GM23338 (cell line): ENCODE measurements at places on chromosomes 7 and 10.

- DNase-seq = no peak
These were observed 58.1 kb downstream of the SHH start for GRCh38 chr7:155754165-155754564.

DNA sequence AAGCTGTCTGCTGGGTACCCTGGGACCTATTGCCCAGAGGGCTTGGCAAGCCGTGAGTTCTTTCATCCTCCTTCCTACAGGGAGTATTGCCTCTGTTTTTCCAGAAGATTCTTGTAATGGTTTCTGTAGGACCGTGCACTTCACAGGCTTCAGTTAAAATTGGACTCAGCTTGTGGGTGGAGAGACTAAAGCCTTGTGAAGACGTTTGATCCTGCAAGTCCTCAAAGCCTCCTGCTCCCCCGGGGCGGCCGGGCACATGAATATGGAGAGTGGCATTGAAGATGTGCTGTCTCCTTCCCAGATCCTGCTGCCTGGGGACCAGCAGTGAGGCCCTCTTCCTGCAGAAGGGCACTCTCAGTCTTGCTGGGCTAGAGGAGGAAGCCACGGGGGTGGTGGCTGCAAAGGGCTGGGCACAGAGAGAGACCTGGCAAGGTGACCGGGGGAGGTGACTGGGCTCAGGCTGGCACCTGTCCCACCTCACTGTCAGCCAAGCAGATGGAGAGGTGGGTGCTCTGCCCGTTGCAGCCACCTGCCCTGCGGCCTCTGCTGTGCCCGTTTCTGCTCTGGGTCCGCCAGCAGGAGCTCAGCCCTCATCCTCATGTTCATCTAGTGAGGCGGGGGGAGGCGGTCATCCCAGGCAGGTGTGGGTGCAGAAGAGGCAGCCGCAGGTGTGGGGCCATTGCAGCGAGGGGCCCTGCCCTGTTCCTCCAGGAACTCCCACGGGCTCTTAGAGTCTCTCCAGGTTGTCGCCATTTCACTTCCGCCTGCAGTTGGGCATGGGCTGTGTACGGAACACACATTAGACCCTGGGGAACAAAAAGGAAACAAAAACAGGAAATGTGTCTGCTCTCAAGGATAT is 55.7 kb downstream of the TMEM209 start:
- no peak for DNase-seq

DNA sequence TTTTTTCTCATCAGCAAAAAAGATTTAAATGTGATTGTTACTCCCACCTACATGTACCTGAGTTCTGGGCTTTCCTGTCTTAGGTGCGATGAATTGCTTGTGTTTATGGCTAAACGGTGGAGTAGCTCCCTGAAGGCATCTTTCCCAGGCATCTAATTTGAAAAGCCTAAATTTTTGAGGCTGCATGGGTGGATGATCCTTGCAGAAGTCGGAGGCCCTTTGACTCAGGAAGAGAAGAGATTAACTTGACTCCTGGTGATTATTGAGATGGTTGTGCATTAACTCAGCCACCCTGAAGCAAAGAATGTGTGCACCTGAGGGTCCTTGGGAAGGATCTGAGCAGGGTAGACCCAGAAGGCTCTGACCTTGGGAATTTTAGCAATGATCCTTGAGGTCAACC is 155.6 kb upstream of the SEMA3C start:
- no peak for DNase-seq

DNA sequence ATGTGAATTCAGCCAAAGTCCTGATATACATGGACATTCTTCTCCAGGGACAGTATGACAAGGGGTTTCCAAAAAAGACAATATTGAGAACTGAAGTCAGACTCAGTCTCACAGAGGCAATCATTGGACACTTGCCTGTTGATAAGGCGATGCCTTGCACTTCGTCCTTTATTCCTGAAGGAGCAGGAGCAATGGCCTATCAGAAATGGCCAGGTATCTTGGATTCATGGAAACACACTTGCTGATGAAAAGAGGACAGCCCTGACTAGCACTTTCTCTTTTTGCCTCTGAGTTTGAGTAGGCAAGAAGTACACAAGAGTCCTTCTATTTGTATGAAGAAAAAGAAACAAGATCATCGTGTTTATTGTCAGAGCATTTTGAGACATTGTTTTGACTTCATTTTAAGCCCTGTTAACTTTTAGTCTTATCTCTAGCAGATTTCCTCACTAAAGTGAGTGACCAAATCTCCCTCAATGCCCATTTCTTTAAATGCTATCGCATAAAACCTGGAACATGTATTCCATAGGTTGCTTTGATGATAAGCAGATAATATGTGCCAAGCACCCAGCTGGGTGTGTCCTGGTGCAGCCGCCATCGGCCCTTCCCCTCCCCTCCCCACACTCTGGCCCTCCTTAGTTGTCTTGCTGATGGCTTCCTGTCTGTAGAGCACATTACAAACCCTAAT is 26.6 kb downstream of the ST8SIA6 start:
- no peak for DNase-seq

- no peak for DNase-seq
These were observed 764.9 kb upstream of the MBL2 start for GRCh38 chr10:53537508-53537907.

DNA sequence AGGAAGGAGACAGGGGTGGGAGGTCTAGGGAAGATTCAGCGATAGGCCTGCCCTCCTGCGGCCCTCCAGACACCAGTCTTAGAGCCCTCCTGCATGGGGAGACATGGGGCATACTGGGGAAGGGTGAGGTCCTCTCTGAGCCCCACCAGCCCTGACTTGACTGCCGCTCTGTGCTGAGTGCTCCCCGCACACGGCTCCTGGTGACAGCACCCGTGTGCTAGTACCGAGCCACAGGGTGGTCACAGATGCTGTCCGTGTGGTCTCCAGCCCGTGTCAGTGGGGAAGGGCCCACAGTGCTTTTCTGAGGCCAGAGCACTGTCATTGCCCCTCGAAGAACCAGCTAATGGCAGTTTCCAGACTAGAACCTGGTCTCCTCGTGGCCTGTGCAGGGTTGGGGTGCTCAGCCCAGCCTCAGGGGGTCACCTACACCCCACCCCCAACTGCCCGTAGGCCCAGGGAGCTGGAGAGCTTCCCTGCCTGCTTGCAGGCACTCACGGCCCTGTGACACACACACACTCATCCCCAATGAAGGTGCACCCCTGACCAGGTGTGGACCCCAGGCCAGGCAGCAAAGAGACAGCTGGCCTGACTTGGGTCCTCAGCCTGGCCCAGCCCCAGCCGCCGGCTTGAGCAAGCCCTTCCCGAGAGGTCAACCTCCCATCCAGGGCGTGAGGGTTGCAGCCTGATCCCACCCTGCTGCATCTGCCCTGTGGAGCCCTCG is 86.0 kb upstream of the RET start:
- no peak for DNase-seq

DNA sequence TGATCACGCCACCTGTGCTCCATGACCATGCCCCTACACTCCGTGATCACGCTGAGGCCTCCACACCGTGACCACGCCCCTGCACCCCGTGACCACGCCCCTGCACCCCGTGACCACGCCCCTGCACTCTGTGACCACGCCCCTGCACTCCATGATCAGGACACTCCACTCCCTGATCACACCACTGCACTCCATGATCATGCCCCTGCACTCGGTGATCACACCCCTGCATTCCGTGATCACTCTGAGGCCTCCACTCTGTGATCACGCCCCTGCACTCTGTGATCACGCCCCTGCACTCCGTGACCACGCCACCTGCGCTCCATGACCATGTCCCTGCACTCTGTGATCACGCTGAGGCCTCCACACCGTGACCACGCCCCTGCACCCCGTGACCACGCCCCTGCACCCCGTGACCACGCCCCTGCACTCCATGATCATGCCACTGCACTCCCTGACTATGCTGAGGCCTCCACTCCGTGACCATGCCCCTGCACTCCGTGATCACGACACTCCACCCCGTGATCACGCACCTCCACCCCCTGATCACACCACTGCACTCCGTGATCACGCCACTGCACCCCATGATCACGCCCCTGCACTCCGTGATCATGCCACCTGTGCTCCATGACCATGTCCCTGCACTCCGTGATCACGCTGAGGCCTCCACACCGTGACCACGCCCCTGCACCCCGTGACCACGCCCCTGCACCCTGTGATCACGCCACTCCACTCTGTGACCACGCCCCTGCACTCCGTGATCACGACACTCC is 27.7 kb downstream of the STK32C start:
- DNase-seq = no peak

DNA sequence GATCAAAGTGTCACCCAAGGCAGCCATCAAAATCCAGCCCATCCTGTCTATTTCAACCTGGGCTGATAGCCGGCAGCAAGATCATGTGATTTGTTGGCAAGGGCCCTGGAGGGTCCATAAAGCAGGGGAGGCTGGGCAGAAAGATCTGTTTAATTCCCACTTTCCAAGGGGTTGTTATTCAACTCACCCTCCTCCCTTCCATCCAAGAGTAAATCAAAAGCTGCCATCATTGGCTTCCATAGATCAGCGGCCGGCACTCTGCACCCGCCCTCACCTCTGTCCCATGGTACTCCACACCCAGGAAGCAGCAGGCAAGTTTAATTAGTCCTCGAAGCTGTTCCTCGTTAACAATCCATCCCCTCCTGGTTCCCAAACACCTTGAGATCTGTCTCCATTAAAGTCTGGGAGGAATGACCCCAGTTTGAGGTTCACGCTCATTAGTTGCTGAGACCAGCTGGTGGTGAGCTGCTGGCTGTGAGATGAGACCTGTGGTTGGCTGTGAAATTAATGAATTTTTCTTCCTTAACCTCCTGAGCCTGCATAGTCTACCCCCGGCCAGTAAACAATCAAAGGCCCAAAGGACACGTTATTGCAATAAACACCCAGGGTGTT is 120.6 kb upstream of the CHST15 start:
- DNase-seq = no peak

DNA sequence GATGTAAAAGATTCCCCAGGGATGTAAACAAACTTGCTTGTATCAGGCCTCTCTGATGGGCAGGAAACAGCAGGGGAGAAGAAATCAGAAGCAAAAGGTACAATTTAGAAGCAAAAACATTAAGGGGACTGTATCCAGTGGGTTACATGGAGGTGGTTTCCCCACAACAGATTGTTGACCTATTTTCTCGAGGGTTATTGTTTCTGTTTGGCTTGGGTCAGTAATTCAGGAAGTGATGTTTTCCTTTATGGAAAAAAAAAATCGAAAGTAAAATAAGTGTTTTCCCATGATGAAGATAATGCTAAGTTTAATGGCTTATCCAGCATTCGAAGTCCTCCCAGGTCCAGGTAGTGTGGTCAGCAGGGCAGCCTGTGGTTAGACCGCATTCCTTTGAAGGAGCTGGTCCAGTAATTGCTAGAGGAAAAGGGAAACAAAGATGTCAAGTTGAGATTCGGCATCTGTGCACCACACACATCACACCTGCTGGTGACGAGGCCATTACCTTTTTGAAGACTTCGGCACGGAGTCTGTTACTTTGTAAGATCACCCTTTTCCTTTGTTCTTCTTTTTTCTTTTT is 37.3 kb upstream of the ADAM12 start:
- DNase-seq = no peak

DNA sequence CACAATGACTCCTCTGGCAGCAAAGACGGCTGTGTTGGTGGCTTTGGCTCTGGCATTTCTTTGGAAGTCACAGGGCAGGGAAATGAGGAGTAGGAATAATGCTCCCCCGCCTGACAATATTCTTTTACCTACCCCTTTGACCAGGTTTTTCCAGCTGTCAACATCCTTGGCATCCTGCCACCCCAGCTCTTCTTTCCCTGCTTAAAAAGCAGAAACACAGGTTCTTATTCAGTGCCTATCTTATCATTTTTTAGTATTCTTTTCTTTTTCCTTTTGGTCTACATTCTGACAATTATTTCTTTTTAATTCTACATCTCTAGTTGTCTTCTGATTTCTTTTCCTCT is 97.7 kb downstream of the CREB5 start:
- DNase-seq = no peak

GRCh38 chr7:26052706-26053105 is 99.3 kb upstream of the NFE2L3 start:
- DNase-seq = no peak

DNA sequence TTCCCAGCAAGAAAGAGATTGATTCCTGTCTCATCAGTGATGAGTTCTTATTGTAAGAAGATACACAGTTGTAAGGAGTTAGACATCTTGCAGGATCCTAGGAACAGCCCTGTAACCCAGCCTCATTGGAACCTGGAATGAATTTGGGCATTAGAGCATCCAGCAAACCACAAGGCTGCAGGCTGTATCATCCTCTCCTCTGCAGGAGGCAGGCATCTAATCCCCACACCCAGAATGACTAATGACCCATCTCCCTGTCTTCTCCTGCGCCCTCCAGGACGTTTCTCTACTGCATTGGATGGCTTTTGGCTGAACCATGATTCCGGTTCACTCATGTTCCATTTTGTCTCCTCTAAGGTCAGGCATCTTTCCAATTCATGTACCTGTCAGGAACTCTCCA is 233.9 kb downstream of the POU6F2 start:
- no peak for DNase-seq

DNA sequence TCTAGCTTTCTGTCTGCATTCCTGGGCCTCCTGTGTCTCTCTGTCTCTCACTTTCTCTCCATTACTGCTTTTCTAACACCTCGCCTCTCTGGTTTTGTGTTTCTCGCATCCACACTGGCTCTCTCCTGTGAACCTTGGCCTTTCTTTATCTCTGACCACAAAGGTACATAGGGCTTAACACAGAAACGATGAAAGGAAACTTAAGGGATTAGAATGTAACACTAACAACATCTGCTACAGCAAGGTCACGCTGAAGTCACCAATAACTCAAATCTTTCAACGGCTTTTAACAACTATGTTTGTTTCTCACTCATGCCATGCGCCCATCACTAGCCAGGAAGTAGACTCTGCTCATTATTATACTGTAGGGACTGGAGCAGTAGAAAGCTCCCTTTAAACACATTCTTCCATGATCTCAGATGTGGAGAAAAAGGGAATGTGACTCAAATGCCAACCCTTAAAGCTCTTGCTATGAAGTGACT is 9.3 kb upstream of the OR6V1 start:
- no peak for DNase-seq

DNA sequence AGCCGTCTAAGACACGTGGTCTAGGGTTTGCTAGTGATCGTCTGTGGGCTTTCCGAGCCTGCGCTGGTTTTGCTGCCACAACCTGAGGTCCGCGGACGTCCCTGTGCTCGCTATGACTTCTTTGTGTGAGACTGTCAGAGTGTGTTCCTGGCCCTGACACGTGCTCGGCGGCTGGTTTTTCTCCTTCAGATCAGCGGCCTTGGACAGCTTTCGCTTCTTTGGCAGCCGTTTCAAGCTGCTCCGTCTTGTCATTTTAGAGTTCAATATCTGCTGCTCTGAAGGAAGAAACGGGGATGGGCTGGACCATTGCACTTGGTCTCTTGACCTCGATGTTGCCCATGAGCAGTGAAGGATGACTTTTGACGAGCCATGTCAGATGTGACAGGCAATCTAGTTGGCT is 147.3 kb downstream of the MGMT start:
- DNase-seq = no peak

GRCh38 chr7:37009125-37009675 is 284.9 kb upstream of the AOAH start:
- no peak for DNase-seq

GRCh38 chr10:113004069-113004618 is 54.1 kb downstream of the TCF7L2 start:
- DNase-seq = no peak
